ENCODE measurements at places on chromosomes 1 and 21.

- DNase-seq, result no peak
These were observed 880.5 kb upstream of the ADGRL4 start for GRCh38 chr1:79887059-79887458.

GRCh38 chr1:15577691-15578090 is 7.2 kb downstream of the AGMAT start:
- DNase-seq, result no peak

- DNase-seq, result no peak
These were observed 38.2 kb upstream of the PLA2G2C start for GRCh38 chr1:20224546-20224945.

GRCh38 chr1:29555043-29555620 is 318.8 kb downstream of the PTPRU start:
- DNase-seq, result no peak

- peak; percentile 83 for DNase-seq
These were observed 618 bp downstream of the HNRNPR start for GRCh38 chr1:23343221-23344110.

GRCh38 chr1:29713857-29714256 is 477.5 kb downstream of the PTPRU start:
- DNase-seq, result peak; percentile 62

GRCh38 chr1:166479052-166479631 is 312.3 kb upstream of the FAM78B start:
- peak; percentile 52 for DNase-seq

Measured in choroid plexus epithelial cell (primary cell).